SIG-M5 (cell line): ENCODE measurements at places on chromosomes 11 and 22.

- DNase-seq = no peak
These were observed 673 bp upstream of the MYO7A start for GRCh38 chr11:77127235-77127911.

- no peak for DNase-seq
These were observed 298.3 kb downstream of the ETS1 start for GRCh38 chr11:128289048-128289447.

GRCh38 chr11:30789270-30789669 is 203.1 kb upstream of the MPPED2 start:
- no peak for DNase-seq

DNA sequence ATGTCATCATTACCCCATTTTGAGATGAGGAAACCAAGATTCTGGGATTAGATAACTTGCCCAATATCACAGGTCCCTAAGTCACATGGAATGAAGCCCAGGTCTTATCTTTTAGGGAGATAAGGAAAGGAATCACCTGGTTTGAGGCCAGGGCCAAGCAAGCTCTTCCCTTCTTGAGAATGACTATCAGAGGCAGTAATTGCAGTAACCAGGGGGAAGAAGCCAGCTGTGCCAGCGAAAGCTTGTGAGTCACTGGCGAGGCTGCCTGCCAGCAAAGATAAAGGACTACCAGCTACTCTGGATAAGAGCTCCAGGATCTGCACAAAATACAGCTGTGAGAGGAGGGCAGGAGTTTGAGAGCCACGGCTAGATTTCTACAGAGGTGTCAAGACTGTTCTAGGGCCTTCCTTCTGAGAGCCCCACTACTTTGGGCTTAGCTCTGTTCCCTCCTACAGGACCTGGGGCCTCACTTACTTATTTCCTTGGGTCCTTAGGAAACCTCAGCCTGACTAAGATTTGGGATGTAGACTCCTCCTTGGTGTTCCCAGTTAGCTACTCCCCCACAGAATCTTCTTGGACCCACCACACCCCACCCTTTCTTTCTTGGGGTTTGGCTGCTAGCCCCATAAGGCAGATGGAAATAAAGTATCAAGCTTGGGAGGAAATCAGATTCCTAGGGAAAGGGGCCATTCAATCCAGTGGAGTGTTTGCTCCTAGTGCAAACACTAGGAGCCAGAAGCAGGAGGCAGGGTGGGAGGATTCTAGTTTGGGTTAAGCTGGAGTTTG is 9.7 kb upstream of the CCKBR start:
- no peak for DNase-seq

GRCh38 chr22:25736378-25737011 is 5.5 kb upstream of the MYO18B start:
- no peak for DNase-seq

DNA sequence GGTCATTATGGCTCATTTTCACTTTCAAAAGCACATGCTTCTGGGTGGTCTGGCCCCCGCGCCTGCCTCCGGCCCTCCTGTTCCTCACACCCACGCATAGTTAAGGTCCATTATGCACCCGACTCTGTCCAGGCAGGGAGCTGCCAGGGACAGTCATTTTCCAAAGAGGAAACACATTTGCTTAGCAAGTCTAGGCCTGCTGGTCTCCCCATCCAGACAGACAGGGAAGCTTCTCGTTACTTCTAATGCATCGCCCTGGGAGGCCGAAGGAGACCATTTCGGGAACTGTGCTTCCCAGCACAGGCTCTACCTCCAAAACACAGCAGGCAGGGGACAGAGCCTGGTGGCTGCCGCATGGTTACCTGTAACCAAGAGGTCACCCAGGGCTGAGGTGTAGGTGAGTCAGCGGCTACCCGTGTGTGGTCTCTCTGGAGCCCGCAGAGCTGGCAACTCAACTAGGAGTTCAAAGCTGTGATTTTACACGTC is 87.1 kb upstream of the SHANK2 start:
- no peak for DNase-seq

- no peak for DNase-seq
These were observed 761 bp upstream of the TMEM25 start for GRCh38 chr11:118530180-118530682.

- no peak for DNase-seq
These were observed 96.2 kb downstream of the TSPAN18 start for GRCh38 chr11:44823006-44823405.

GRCh38 chr22:50673231-50674129 is 857 bp downstream of the SHANK3 start:
- DNase-seq = no peak

DNA sequence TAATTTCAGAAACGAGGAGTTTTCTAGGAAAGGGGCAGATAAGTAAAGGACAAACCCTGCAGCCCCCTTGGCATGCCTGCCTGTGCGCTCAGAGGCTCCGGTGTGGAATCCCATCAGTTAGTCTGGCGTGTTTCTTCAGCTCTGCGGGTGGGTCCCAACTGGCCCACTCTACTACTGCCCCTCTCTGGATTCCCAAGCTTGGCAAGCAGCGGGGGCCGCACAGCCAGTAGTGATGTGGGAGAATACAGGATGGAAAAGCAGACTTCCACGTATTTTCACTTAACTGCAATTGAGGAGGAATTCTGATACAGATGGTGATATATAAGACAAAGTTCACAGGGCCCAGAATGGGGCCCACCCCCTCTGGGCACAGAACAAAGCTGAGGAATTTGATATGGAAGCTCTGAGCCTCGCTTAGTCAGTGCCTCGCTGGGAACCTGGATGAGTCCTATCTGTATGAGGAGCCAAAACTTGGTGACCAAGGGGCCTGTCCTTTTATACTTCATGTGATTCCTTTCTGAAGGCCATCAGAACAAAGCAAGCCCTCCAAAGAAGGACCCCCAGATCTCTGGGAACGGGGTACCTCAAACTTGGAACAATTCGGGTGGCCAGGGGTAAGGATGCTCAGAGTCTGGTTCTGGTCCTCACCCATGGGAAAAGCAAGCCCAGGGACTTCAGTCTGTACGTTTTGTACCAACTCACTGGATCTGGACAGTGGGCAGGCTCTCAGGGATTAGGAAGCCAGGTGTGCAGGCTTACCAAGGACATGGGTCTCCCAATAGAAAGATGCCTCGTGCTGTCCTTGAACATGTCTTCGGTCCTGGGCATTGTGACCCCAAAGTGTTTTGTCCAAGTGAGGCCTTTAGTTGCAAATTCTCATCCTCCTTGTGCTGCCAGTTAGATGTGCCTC is 26.0 kb downstream of the RELT start:
- DNase-seq = no peak

DNA sequence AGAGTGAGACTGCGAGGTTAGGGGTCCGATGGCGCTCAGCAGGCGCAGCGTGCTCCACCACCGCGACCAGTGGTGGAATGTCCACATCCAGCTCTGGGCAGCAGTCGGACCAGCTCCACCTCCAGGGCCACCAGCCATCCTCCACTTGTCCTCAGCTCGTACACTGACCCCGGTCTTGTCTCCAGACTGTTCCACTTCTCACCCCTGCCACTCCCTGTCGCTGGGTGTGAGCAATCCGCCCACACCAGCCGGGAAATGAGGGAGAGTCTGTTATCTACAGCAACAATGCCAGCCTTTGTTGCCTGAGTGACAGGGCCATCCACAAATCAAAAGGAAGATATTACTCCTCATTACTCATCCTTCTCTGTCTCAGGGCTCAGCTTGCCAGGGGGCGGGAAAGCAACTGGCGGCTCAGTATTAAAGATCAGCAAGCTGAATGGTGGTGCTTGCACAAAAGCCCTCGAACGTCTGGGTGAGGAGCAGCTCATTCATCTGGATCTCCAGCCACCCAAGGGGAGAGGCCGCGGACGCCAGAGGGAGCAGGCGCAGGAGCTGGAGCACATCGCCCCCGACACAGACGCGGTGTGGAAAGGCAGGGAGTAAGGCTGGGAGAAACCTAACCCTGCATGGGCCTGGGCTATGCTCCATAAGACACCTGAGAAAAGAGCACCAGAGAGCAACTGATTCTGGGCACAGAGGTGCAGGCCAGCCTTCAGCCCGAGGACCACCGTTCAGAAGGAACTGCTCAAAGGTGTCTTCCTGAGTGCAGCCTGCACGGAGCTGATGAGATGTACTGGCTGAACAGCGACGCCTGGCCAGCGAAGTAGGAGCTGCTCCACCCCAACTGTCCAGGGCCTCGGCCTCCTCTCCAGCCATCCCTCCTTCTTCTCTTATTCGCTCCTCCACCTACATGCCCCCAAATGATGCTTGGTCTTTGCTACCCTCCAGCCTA is 21.9 kb downstream of the IGSF9B start:
- DNase-seq = no peak

GRCh38 chr22:20028855-20029549 is 8.1 kb downstream of the TANGO2 start:
- no peak for DNase-seq

DNA sequence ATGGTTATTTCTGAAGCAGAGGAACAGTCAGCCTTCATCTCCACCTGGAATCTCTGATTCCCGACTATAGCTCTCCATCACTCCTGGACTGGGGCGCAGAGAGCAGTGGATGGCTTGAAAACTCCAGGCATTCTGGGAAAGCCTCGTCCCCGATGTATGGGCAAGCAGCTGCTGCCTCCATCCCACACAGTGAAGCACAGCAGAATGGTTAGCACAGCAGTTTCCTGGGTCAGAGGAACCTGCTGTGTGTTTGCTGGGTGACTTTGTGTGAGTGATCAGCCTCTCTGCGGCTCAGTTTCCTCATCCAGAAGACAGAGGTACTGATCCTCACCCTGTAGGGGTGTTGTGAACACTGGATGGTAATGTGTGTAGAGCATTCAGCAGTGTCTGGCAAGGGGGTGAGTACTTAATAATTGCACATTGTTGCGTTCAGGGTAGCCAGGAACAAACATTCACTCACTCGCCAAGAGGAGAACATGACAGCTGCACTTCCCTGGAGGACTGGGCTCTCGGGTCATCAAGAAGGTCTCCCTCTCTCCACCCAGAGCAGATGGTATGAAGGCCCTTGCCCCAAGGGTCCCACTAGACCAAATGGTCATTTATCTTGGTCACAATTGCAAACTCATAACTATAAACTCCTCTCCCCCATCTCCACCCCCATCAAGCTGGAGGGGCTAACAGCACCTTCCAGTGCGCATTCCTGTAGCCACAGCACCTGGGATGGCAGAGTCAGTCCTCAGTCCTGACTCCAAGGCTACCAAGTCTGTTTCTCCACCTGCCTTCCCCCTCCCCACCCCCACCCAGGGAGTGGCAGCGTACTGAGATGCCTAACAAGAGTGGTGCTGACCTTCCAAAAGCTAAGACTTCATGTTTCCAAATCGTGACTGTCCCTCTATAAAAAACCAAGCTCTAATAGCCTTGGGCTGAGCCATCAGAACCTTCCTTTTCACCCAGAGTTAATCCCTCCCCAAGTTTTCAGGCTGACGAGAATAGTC is 1.5 kb upstream of the CHST1 start:
- DNase-seq = no peak

- no peak for DNase-seq
These were observed at the start of gene BID for GRCh38 chr22:17774206-17774925. Gene BID (minus strand): TSS chr22:17774469. CDS start chr22:17750116, 24,353 bp downstream.

DNA sequence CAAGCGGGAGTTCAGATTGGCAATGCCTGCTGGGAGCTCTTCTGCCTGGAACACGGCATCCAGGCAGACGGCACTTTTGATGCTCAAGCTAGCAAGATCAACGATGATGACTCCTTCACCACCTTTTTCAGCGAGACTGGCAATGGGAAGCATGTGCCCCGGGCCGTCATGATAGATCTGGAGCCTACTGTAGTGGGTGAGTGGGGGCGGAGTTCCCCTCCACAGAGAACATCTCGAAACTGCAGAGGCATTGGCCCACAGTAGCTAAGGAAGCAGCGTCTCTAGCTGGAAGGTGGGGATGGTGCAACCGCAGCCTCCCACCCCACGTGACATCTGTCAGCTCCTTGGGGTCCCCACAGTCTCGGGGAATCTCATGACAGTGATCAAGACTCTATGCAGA is 10.9 kb downstream of the TUBA8 start:
- DNase-seq = no peak

DNA sequence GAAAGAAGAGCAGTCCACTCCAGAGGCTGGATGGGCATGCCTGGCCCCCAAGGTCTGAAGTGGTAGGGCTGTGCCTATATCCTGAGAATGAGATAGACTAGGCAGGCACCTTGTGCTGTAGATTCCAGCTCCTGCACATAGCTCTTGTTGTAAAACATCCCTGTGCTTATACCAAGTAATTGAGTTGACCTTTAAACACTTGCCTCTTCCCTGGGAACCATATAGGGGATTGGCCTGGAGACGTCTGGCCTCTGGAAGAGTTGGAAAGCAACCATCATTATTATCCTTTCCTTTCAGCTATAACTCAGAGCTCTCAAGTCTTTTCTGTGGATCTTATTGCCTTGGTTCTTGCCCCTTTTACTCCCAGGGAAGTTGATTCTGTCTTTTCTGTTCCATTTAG is 15.1 kb downstream of the LIMK2 start:
- no peak for DNase-seq

DNA sequence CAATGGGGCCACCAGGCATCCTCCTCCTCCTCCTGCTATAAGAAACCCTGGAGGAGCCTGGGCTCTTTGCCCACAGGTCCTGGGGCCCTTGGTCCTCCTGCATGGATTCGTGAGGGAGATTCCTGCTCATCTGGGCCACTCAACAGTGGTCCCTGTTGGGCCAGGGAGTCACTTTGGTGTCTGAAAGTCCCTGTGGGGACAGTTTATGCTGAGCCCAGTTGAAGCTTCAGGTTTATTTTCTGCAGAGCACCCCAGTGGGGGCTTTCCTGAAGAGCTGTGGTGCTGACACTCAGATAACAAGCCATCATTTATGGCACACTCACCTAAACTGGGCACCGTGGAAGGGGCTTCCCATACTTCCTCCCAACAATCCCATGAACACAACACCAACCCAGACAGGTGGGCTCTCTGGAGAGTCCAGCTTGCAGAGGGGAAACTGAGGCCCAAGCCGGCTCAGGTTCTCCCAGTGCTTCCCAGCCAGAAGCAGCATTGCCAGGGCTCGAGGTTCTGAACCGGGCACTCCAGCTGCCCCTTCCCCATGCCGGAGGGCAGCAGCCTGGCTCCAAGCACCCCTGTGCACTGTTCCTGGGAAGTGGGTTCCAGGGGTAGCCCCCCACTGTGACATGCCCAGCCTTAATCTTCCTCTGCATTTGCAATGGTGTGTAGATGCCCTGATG is 91.3 kb downstream of the MYEOV start:
- no peak for DNase-seq

DNA sequence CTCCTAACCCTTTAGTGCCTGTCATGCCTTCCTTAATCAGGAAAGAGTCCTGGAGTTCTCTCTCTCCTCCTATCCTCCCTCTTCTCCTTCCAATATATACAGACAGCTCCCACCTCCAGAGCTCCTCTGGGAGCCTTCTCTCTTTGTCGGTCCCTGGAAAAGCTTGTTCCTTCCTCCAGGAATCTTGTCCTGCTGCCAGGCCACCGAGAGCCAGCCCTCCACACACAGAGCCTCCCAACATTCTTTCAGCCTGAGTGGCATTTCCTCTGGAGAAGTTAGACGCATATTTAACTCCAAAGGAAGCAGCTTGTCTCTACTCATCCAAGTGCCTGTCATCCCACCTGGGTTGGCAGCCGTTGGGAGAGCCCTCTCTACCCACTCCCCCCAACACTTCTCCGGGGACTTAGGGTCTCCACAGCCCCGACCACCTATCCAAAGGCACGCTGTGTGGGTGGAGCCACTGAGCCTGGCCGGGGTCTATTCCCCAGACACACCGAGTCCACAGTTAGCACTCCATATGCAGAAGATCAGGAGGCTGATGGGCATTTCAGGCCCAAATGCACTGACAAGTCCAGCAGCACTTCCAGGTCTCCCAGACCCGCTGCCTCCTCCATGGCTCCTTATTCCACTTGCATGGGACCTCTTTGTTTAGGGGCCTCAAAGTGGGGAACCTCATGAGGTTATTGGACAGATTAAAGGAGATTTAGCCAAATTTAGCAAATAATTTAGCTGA is 31.1 kb downstream of the DKK3 start:
- DNase-seq = no peak
